ENCODE measurements at places on chromosomes 16 and 17. TPM values are rescaled to one million over a fixed set of nuclear protein-coding genes. Genes with fewer than 3 reads are reported as not detected.

Gene KRTAP4-6
- not detected for total RNA-seq

Gene ZG16
- not detected for total RNA-seq

Gene RBFOX1
- not detected for total RNA-seq

Gene UMOD
- total RNA-seq, result not detected

Gene CEMP1
- 0.45 TPM for total RNA-seq

Gene KRTAP4-4
- total RNA-seq, result not detected

Gene ZNF821
- 6.6 TPM for total RNA-seq

Gene TCAP
- total RNA-seq, result 2.6 TPM

Gene CHP2
- not detected for total RNA-seq

Gene HSD17B1
- total RNA-seq, result 1.7 TPM

DNA sequence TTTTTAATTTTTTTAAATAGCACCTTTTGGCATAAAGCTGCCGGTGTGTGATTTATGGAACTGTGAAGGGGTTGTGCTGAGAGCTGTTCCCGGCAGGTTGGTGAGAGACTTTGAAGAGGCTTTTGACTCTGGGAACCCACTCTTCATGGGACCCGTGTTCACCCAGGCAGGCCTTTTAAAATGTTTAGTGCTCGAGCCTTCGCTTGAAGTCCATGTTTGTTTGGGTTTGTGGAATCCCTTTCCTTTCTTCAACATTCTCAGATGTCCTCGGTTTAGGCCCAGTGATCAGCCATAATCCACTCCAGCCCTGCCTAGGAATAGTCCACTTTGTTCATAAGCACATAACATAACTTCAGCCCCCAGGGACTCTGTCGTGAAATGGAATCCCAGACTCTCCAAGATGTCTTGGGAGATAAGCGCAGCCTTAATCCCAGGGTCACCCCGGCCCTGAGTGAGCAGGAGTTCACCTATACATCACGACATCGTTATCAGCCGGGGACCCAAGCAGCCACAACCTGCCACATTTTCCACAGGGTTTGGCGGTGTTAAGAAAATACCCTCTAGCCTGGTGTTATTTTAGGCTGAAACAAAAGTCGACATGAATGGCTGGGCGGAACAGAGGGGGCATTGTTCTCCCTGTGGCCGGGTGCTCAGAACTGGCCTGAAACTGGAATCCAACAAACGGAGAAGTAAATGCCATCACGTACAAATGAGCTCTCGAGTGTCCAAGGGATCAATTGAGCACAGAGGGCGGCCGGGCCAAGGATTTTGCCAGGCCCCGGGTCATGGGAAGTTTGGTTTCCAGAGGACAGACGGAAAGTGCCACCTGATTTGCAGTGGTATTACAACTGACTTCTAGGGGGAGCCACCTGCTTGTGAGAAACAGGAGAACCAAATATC lies 145.7 kb upstream of the IRX3 start:
- DNase-seq, result no peak

- DNase-seq, result no peak
Observed at GRCh38 chr16:85924675-85925074, 25.7 kb downstream of the IRF8 start.

DNA sequence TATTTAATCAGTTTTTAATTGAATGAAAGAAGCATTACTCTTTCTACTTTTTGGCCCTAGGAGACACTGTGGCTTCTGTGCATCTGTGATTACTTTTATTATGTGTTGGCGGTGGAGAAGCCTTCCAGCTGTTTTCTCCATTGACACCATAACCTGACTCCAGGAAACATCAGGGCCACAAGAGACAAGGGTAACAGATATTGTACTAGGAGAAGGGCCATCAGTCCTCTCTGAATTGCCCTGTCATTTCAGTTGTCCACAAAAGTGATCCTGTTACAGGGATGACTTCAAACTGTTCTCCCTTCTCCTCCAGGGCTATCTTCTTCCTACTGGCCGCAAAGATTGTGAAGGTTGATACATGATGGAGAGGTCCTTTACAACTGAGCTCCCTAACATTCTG lies 14.6 kb downstream of the KRT39 start:
- no peak for DNase-seq

DNA sequence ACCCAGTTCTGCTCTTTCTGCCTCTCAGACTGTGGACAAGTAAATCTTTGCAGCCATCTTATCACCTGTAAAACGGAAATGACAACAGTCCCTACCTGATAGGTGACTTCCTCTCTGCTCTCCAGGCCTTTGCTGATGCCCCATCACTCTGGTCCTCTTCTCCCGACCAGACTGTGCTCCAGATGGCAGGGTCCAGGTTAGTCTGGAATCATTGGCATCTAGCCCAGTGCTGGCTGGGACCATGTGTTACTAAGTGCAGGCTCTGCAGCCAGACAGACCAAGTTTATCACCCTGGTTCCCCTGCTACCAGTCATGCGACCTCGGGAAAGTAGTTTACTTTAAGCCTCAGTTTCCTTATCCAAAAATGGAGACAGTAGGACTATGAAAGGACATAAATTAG lies 1.8 kb upstream of the NUBP1 start:
- no peak for DNase-seq

DNA sequence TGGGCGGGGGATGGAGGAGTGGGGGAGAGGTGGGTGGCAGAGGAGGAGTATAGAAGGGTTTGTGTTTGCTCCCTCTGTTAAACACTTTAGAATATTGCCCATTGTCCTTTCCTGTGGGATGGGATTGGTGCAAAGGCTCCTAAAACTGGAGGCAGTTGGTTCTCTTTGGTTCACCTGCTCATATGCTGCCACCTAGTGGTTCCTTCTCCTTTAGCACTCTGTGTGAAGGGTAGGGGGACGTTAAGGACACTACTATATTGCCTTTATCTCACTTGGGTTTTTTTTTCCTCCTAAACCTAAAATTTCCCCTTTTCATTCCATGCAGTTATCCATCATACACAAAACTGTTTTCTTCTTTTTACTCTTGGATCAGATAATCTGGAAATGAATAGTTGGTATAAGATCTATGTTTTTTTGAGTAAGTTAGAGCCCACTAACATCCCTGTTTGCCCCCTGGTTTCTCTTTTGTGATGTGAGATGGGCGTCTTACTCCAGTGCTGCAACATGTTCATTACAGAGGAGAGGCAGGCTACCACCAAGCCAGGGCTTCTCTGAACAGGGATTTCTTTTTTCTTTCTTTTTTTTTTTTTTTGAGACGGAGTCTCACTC lies 23.8 kb downstream of the SNX11 start:
- DNase-seq, result peak; percentile 63

- DNase-seq, result peak; percentile 61
Observed at GRCh38 chr16:89004209-89004831, 27.3 kb upstream of the CBFA2T3 start.

GRCh38 chr17:57871863-57872262 lies 22.0 kb upstream of the MRPS23 start:
- no peak for DNase-seq

GRCh38 chr16:50814052-50814451 lies 72.2 kb downstream of the CYLD start:
- DNase-seq, result no peak

DNA sequence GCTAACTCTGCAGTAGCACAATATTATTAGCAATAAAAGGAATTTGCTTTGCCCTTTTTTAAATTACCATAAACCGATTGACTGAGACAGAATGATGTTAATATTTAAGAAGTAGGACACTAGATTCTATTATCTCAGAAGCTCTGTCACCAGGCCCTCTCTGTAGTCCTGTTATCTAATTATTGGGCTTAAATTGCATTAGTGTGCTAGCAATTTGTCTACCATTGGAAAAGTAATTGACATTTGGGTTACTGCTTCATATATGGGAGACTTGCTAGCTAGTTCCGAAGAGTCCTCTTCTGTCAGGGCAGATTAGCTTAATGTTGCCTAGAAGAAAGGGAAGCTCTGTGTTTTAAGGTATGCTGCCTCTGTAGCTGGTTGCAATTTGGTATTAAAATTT lies 1107.3 kb upstream of the EEF2KMT start:
- DNase-seq, result no peak

DNA sequence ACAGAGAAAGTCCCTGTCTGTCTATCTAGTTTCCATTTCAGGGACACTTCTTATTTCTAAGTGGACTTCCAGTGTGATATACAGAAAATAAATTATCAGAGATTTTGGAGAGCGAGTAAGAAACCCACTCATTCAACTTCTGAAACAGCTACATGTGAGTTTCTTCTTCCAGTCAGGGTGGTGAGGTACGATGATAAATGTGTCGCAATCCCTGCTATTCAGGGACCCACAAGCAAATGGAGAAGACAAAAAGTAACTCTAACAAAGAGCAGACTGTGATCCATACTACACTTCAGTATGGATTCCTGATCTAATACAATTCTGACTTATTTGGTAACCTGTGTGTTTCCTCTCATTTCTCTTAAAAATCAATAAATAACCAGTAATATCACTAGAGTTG lies 16.8 kb downstream of the CNTNAP4 start:
- DNase-seq, result no peak

- no peak for DNase-seq
Observed at GRCh38 chr17:77604301-77604972, 354.1 kb upstream of the TNRC6C start.

GRCh38 chr17:79752175-79752574 lies 21.4 kb downstream of the ENPP7 start:
- DNase-seq, result no peak

- no peak for DNase-seq
Observed at GRCh38 chr16:26765087-26765486, 301.6 kb upstream of the C16orf82 start.

DNA sequence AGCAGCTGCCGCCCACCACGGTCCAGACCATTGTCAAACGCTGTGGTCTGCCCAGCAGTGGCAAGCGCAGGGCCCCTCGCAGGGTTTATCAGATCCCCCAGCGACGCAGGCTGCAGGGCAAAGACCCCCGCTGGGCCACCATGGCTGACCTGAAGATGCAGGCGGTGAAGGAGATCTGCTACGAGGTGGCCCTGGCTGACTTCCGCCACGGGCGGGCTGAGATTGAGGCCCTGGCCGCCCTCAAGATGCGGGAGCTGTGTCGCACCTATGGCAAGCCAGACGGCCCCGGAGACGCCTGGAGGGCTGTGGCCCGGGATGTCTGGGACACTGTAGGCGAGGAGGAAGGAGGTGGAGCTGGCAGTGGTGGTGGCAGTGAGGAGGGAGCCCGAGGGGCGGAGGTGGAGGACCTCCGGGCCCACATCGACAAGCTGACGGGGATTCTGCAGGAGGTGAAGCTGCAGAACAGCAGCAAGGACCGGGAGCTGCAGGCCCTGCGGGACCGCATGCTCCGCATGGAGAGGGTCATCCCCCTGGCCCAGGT lies 13.0 kb downstream of the SLC52A1 start:
- DNase-seq, result no peak

DNA sequence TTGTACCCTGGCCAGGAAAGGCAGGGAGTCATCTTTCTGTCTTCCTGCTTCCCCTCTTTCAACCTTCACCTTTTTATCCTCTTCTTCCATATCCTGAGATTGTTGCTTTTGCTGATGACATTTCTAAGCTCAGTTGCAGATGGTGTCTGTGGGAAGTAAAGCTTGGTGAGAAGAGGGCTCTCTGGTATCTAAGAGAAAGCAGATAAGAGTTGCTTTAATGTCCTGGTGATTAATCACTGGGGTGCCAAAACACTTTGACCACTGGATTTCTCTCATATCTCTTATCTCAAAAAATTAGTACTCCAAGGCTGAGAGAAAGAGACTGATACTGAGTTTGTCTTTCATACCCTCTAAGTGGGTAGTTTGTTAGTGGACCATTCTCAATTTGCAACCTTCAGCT lies 71.3 kb downstream of the NEUROD2 start:
- DNase-seq, result no peak

DNA sequence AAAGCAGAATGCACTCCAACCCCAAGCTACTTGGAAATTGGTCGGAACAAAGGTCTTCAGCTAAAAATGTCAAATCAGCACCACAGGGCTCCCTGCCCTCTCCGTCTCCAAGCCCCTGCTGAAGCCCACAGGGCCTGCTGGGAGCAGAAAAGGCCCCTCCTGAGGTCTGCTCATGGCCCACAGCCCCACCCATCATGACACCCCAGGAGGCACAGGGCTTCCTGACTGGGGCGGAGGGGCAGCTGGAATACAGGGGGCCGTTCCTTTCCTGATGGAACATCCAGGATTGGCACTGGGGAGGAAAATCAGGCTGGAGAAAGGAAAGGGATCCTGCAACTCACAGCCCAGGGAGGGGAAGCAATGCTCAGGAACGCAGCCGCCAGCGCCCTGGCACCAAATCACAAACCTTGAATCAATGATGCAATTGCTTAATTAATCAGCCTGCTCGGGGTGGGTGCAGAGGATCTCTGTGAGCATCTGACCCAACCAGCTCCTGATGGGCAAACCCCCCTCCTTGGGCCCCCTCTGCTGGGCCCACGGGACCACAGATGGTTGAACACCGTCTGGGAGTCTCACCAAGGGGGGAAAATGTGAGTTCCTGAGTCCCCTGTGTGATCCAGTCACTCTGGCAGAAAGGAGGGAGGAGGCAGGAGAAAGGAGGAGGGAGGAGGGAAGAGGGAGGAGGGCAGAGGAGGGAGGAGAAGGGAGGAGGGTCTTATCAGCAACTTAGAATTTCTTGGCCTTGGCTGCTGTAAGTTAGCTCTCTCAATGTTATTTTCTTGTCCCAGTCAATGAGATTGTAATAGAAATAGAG lies 155.5 kb downstream of the ZNF423 start:
- no peak for DNase-seq

DNA sequence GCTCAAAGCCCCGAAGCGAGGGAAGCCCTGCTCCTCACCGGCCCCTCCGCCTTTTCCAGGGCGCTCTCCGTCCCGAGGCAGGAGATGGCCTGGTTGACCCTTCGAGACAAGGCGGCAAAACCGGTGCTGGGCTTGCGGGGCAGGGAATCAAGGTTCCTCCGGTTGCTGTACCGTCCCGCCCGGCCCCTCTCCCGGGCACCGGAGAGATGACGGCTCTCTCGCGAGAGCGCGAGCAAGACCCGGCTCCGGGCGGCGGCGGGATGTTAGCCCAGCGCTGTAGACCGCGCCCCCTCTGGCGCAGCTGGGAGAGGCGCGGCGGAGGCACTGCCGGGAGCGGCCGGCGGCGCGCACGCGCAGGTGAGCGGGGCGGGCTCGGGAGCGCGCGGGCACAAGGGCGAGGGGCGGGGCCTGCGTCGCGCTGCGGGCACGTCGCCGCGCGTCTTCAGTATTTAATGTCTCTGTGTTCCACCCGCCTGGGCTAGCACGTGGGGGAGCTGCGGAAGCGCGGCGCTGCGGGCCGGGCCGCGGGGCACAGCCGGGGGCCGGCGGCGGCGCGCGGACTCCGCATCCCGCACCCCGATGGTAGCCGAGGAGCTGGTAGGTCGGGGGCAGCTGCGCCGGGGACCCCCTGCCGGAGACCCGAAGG lies at the start of gene AKAP1:
Gene AKAP1 (plus strand): TSS at position 445 of the 646 bp plus-strand sequence. CDS start 20,219 bp downstream, outside the sequence.
- peak; percentile 98 for DNase-seq

All from left lung (tissue), 14 donors.